Activated T-helper 1 cell treated with Interleukin-2 at 50 U/mL for 16 hours (primary cell): ENCODE measurements at places on chromosomes 5 and 9.

GRCh38 chr5:175059687-175060211 lies 335.4 kb downstream of the MSX2 start:
- DNase-seq: no peak

GRCh38 chr9:20598367-20598766 lies 23.9 kb downstream of the MLLT3 start:
- DNase-seq: no peak

DNA sequence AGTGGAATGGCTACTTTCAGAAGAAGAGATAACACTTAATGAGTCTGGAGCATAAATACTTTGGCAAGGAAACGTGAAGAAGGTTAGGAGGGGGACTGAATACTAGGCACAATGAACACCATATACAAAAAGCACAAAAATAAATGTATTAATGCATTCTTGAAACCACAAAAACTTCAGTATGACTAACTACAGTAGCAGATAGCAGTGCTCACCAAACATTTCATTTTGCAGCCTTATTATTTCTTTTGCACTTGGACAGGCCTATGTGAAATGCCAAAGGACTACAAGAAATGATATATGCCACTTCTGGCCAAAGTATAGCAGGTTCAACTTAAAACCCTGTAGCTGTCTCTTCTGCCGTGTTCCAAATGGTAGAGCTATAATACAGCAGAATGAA lies 26.3 kb downstream of the UBQLN1 start:
- no peak for DNase-seq

GRCh38 chr5:112083623-112084022 lies 326.6 kb upstream of the NREP start:
- DNase-seq: no peak

DNA sequence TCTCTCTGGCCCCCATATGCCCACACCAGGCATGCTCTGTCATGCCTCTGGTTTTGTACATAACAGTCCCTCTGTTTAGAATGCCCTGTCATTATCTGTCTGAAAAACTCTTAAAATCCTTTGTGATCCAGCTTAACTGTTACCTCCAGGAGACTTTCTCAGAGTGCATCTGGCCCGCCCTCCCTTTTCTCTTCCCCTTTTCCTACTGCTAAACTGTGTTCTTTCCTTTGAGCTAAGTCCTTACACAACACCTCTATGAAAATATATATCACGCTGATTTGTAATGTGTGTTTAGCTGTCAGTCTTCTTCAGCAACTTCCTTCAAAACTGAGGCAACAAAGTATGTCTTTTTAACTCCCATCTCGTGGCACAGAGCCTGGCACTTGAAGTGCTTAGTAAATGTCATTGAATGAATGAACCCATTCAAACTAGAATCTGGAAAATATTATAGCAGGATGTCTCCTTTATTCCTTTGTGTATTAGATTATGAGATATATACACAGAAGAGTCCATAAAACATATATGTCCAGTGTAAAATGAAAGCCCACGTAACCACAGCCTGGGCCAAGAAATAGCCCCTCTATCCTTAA lies 166.2 kb upstream of the KLF9 start:
- DNase-seq: no peak

DNA sequence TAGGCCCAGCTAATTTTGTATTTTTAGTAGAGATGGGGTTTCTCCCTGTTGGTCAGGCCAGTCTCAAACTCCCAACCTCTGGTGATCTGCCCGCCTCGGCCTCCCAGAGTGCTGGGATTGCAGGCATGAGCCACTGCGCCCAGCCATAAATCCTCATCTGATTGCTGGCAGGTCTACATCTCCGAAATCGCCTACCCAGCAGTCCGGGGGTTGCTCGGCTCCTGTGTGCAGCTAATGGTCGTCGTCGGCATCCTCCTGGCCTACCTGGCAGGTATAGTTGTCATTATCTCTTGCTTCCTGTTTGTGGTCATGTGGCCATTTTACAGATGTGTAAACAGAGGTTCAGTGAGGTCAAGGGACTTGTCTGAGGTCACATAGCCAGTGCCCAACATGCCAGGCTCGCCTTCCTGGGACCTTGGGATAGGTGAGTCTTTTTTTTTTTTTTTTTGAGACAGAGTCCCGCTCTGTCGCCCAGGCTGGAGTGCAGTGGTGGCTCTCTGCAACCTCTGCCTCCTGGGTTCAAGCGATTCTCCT lies 2.8 kb downstream of the SLC2A8 start:
- no peak for DNase-seq

- no peak for DNase-seq
Measured at GRCh38 chr5:161034451-161034850, 182.4 kb upstream of the ATP10B start.

DNA sequence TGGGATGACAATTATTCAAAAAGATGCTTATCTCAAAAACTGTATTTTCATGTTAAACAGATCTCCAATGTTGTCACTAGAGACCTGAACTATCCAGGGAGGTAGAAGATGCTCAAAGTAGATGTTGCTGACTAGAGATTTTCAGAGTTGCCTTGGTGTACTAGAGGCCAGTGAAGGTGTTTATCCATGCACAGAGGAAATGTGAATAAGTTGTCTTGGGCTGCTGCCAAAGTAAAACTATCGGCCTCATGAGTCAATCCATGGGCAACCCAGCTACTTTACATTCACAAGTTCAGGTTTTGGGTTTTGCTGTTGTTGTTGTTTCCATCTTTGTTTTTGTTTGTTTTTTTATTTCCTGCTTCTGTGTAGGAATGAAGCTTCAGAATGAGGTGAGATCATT lies 141.1 kb upstream of the RANBP3L start:
- DNase-seq: no peak

DNA sequence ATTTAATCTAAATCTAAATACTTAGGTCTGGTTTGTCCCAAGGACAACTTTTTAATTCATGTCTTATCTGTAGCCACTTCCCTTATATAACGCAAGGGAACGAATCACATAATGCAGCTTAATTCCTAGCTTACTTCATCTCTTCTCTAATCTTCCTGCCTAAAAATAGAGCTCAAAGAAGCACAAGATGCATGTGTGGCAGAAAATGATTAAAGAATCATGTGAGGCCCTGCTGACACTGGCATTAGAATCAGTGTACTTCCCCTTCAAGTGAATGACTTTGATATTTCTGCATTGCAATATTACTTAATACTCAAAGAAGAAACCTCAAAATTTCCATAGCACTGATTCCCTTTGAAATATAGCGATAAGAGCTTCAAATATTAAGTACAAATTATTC lies 317.9 kb upstream of the FTMT start:
- no peak for DNase-seq

GRCh38 chr5:38329132-38329715 lies 70.9 kb downstream of the EGFLAM start:
- no peak for DNase-seq

DNA sequence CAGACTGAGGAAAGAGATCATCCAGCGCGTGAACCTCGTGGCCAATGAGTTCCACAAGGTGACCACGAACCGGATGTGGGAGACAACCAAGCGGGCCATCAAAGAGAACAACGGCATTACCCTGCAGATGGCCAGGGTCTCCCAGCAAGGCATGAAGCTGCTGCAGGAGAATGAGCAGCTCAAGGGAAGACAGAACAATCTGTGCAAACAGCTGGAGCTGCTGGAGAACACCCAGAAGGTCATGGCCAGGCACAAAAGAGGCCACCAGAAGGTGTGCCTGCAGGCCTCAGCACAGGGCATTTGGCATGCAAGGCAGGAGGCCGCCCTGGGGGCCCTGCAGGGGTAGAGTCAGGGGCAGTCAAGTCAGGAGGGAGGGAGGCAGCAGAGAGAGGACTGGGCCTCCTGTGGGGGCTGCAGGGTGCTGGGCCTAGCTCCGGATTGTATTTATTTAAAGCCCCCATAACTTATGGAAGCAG lies 4.2 kb downstream of the PTRH1 start:
- no peak for DNase-seq

DNA sequence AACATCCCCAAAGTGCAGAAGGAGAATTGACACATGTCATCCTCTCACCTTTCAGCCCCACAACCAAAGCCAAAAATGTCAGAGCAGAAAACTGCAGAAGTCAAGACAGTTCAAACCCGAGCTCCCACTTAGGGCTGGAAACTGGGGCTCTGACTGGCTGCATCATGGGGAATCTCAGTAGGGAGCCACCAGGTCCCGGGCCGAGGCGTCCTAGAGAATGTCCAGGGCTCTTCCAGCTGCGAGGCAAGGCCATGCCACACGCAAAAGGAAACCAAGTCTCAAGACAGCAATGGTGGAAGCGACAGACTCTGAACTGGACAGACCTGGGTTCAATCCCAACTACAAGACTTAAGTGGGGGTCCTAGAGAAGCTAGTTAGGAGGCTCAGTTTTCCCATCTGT lies 13.8 kb downstream of the SH3PXD2B start:
- no peak for DNase-seq

DNA sequence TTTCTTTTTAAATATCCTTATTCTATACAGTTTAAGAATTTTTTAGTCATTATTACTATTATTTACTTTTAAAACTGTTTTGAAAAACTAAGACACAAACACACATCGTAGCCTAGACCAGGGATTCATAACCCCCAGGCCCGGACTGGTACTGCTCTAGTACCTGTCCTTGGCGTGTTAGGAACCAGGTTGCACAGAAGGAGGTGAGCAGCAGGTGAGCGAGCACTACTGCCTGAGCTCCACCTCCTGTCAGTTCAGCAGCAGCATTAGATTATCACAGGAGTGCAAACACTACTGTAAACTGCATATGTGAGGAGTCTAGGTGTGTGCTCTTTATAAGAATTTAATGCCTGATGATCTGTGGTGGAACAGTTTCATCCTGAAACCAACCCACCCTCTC lies 357.0 kb downstream of the PTPRD start:
- DNase-seq: no peak

DNA sequence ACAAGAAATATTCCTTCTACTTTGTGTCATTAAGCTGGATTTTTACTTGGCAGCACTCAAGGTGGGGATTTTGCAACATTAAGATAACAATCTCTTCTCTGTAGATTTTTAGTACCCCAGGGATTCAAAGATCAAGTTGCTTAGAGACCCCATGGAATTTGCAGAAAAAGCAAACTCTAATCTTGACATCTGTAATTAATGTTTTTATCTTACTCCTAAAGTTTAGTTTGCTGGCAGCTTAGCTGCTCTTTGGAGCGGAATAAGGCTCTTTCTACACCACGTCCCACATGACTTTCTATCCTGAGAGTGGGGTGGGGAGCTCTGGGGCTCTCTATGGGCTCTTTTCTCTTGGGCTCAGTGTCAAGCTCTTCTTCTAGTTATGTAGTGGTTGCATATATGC lies 21.7 kb upstream of the SPDL1 start:
- DNase-seq: no peak

- DNase-seq: no peak
Measured at GRCh38 chr5:116381201-116381600, 193.4 kb downstream of the SEMA6A start.

DNA sequence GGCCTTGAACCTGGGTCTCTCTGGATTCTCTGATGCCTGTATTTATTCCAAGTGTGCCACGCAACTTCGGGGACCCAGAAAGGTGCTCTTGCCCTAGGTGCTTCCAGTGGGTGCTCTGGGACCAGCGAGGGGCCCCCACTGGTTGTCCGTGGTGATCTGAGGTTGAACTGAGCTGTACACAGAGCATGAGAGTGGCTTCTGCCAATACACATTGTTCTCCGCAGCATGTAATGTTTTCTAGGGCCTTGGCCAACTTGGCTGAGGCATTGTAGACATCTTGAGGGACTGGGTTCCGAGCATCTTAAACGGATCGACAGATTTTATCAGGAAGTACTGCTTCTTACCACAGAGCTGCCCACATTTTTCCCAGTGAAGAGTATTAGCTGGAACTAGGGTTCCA lies 117.9 kb downstream of the MTX3 start:
- no peak for DNase-seq

GRCh38 chr5:67963789-67964519 lies 251.6 kb upstream of the PIK3R1 start:
- no peak for DNase-seq

DNA sequence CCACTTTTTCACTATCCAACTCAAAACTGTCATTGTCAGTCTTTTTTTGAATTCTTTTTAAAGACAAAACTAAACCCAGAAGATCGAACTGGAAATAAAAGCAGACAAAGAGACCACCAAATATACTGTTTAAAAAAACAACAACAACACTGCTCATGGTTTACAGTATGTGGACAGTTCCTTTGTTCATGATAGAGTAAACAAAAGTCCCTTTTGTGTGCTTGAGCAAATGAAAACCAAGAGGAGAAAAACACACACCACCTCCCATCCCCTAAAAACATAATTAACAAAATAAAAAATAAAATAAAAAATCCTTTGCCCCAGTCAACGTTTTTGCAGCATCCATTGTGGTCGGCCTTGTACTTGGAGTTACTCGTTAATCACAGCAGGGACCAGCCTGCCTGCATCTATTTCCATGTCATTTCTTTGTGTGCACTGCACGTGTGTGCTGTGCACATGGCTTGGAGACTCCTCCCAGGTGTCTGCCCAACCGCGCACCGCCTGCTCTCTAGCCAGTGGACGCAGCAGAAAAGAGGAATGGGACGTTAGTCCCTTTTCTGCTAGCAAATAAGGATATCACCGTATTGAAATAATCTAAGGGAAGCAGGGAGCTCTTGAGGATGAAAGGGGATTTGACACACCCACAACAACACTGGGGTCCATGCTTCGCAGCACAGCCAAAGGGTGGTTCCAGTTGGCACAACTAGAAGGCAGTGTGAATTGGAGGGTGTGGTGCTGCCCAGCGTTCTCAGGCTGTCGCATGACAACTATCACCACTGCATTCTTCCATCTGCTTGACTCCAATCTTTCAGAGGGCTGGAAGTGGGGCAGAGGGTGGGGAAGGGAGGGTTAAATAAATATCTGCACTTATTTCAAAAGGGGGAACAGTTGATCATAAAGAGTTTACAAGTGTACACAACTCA lies 130.0 kb downstream of the SEMA6A start:
- DNase-seq: no peak

DNA sequence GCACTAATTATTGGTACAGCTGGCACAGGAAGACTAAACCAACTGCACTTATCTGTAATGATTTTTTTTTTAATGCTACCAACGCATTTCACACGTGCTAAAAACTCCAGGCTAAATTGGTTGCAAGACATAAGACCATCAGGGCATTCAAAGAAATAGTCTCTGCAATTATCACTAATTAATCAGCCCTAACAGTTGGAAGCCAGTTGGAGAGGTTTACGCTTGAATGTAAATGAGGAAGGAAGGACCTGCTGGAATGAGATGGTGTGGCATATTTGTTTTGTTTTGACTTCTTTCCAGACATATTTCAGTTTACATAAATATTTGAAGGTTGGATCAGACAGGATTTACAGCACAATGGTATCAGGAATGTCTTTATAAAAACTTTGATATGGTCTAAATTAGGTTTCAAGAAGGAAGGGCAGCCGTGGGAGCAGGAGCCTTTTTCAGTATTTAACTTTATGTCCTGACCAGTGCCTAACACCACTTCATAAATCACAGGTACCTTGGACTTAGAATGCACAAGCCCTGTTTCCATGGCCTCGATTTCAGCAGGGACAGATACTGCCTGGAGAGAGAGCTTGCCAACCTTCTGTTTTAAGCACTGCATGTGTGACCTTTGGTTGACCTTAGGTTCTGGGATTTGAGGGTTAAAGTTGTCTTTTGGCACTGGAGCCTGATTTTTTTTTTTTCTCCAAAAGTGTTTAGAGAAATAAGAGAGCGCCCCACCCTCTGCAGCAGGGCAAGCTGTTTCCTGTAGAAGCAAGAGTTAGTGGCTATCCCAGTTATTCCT lies 199.8 kb upstream of the MAP3K1 start:
- DNase-seq: no peak
